ENCODE measurements at places on chromosomes 2 and 18.

DNA sequence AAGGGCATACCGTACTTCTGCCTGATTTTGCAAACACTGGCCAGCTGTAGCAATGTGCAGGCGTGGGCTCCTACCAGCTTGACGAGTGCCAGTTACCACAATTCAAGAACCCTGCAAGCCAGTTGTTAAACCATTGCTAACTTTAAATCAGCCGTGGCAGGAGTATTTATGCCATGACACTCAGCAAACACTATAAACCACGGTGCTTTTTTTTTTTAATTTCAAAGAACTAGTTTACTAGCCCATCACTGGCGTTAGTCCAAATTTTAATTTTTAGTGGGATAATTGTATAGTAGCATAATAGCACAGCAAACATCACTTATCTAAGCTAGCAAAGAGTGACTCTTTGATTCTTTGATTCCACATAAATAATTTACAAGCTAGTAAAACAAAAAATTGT lies 111.1 kb downstream of the COL4A4 start:
- DNase-seq, result no peak
- no peak overlapping the region for H3K4me3 ChIP-seq
- no peak overlapping the region for H3K27ac ChIP-seq

- H3K27ac ChIP-seq, result no peak overlapping the region
- H3K27me3 ChIP-seq, result peaks cover 3% of the 10 kb centered on the region
- H3K4me1 ChIP-seq, result peaks cover 6% of the 10 kb centered on the region
- no peak overlapping the region for H3K4me3 ChIP-seq
Observed at GRCh38 chr2:24527536-24527935, 36.5 kb downstream of the NCOA1 start.

- H3K4me1 ChIP-seq, result peaks cover 12% of the 10 kb centered on the region
- DNase-seq, result no peak
- H3K4me3 ChIP-seq, result no peak overlapping the region
Observed at GRCh38 chr2:141611981-141612380, 518.8 kb downstream of the LRP1B start.

DNA sequence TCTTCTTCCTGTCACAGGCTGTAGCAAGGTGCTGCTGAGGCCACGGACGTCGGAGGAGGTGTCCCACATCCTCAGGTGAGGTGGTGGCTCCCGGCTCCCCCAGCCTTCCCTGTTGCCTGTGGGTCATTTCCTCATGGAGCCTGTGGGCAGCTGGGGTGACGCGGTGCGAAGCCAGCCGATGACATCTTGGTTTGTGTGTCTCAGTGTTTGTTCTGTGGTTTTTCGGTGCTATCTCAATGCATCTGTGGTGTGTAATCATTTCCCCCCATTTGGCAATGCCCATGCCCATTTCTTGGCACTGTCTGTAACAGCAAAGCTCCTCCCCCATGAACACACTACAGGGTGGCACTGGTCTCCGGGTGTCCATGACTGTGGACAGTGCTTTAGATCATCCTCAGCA lies 6.6 kb downstream of the D2HGDH start:
- H3K27me3 ChIP-seq, result peaks cover 5% of the 10 kb centered on the region
- H3K4me1 ChIP-seq, result peaks cover 4% of the 10 kb centered on the region
- no peak for DNase-seq
- no peak overlapping the region for H3K4me3 ChIP-seq
- no peak overlapping the region for H3K27ac ChIP-seq

DNA sequence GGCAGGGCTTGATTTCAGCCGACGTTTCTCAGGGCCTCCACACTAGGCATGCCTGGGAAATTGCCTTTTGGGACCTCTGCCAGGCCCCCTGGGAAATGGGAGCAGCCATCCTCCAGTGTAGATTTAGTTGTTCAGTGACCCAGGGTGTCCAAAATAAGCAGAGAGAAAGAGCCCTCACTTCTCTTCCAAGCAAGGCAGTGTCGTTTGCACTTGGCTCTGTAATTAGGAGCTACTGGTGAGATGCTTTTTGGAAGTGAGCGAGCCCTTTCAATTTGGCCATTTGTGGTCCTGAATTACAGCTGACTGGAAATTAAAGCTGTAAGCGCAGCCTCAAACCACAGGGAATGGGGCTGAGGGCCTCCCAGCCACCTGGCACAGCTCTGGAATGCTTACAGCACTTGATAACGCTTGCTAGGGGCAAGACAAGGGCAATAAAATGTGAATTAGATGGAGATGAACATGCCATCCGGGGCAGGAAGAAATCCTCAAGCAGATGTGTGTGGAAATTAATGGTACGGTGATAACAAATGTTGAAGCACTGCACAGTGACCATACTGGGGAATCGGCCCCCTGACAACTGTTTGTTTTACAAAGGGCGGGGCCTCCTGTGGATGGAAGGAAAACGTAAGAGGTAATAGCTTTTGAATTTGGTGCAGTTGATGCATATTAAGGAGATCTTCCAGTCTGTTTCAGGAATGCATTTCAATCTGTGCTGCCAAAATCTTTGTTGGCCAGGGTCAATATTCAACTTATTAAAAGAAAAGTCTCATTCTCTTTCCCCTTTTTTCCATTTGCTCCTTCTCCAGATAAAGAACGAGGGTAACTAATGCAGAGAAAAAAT lies 173.1 kb downstream of the UXS1 start:
- no peak for DNase-seq
- H3K4me1 ChIP-seq, result peaks cover 3% of the 10 kb centered on the region
- H3K27me3 ChIP-seq, result no peaks in the 10 kb centered on the region
- H3K4me3 ChIP-seq, result no peak overlapping the region
- H3K27ac ChIP-seq, result no peak overlapping the region

GRCh38 chr2:145691659-145692058 lies 1171.7 kb upstream of the ZEB2 start:
- no peaks in the 10 kb centered on the region for H3K36me3 ChIP-seq
- H3K4me1 ChIP-seq, result no peaks in the 10 kb centered on the region
- H3K4me3 ChIP-seq, result no peak overlapping the region
- no peak overlapping the region for H3K27ac ChIP-seq
- no peak for DNase-seq

GRCh38 chr18:78798402-78799175 lies 181.0 kb upstream of the SALL3 start:
- H3K27me3 ChIP-seq, result peaks cover 12% of the 10 kb centered on the region
- no peaks in the 10 kb centered on the region for H3K4me1 ChIP-seq
- no peak overlapping the region for H3K4me3 ChIP-seq
- peaks cover 25% of the 10 kb centered on the region for H3K36me3 ChIP-seq

DNA sequence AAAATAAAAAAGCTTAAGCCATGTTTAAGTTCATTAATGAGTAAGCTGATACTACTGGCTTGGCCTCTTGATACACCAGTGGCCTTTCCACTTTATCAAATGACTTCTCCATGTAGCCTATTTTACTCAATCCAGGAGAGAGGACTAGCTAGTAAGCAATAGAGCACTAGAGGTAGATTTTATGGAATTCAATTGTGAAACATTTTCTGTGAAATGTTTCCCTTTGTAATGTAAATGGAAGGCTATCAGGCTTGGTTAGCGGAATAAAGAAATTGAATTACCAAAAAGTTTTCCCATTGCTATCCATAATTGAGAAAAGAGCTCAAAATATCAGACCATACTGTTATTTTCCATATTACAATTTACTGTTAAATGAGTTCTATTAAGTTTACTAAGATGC lies 515.4 kb upstream of the CDH2 start:
- peaks cover 1% of the 10 kb centered on the region for H3K27me3 ChIP-seq
- no peak overlapping the region for H3K4me3 ChIP-seq

DNA sequence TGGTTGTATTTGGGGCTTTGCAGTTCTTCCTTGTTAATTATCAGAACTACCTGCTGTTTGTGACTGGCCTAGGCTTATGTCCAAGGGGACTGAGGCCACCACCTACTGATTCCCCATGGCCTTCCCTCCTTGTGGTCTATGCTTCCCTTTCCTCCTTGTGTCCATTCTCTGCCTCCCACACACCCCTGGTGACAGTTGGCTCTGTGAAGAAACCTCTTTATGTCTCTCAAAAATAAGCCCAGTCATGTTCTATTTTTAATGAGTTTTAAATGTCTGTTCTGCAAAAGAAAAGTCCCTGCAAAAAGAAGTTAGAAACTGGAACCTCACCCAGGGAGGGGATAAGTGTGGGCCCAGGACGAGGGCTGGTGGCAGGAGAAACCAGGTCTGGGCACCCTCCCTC lies 105.0 kb downstream of the SMC6 start:
- no peak for DNase-seq
- no peak overlapping the region for H3K27ac ChIP-seq
- peaks cover 13% of the 10 kb centered on the region for H3K36me3 ChIP-seq
- peaks cover 8% of the 10 kb centered on the region for H3K27me3 ChIP-seq
- peaks cover 9% of the 10 kb centered on the region for H3K4me1 ChIP-seq

GRCh38 chr2:143193121-143193520 lies 63.9 kb downstream of the ARHGAP15 start:
- H3K27ac ChIP-seq, result no peak overlapping the region
- no peak overlapping the region for H3K4me3 ChIP-seq
- no peaks in the 10 kb centered on the region for H3K27me3 ChIP-seq
- no peaks in the 10 kb centered on the region for H3K36me3 ChIP-seq
- no peaks in the 10 kb centered on the region for H3K4me1 ChIP-seq

GRCh38 chr2:143899987-143900386 lies 619.9 kb downstream of the ZEB2 start:
- DNase-seq, result no peak
- no peaks in the 10 kb centered on the region for H3K36me3 ChIP-seq
- peaks cover 2% of the 10 kb centered on the region for H3K27me3 ChIP-seq

- H3K4me1 ChIP-seq, result no peaks in the 10 kb centered on the region
- no peak for DNase-seq
- H3K36me3 ChIP-seq, result peaks cover 14% of the 10 kb centered on the region
- no peak overlapping the region for H3K4me3 ChIP-seq
- no peak overlapping the region for H3K27ac ChIP-seq
- H3K27me3 ChIP-seq, result peaks cover 4% of the 10 kb centered on the region
Observed at GRCh38 chr2:88680266-88680902, 11.1 kb upstream of the RPIA start.

- no peaks in the 10 kb centered on the region for H3K27me3 ChIP-seq
- H3K27ac ChIP-seq, result no peak overlapping the region
- H3K36me3 ChIP-seq, result no peaks in the 10 kb centered on the region
- DNase-seq, result no peak
- H3K4me3 ChIP-seq, result no peak overlapping the region
- peaks cover 9% of the 10 kb centered on the region for H3K4me1 ChIP-seq
Observed at GRCh38 chr2:173898178-173898668, 67.0 kb downstream of the SP3 start.

DNA sequence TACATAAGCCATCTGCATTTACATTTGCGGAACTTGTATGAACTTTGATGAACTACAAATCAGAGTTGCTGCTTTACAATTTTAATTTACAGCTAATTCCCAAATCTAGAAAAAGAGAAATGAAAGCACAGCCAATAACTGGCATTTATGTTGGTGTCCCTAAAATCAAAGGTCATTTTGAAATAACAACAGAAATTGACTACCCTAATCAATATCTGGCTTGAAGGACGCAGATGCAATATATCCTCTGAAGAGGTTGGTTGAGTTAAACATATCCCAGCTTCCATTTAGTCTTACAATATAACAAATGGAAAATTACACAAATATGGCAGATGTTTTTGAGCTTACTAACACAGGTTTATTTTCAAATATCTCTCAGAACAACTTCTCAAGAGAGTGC lies 177.5 kb downstream of the KCNJ3 start:
- H3K36me3 ChIP-seq, result no peaks in the 10 kb centered on the region
- no peaks in the 10 kb centered on the region for H3K27me3 ChIP-seq
- no peak overlapping the region for H3K4me3 ChIP-seq
- no peaks in the 10 kb centered on the region for H3K4me1 ChIP-seq
- DNase-seq, result no peak

DNA sequence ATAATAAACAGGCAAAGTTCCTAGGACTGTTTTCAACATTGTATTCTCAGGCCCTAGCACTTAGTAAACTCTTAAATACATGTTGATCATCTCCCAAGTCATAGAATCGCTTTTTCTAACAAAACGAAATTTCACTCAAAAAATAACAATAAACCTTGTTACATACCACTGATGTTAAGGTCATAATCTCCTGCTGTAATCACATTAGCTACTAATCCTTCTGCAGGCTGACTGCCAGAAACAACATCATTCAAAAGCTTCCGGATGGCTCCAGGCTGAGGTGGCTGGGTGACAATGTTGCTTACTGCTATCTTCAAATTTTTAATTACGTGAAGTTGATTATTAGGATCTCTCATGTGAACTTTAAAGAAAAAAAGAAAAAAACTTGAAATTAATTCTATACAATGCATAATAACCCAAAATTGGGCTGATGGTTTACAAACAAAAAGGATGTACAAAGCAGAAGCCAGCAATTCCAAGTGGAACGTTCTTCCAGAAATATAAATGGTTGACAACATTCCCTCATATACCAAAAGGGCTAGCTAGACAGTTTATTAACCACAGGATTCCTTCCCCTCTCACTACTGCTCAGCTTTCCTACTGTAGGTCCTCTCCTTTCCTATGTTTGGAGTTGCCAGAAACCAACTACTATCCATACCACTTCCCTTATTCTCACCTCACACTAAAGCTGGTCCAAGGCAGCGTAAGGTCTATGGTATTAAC lies 11.6 kb downstream of the TRAPPC8 start:
- H3K27ac ChIP-seq, result peak overlapping the region; percentile 57
- no peak overlapping the region for H3K4me3 ChIP-seq
- peaks cover 14% of the 10 kb centered on the region for H3K36me3 ChIP-seq

DNA sequence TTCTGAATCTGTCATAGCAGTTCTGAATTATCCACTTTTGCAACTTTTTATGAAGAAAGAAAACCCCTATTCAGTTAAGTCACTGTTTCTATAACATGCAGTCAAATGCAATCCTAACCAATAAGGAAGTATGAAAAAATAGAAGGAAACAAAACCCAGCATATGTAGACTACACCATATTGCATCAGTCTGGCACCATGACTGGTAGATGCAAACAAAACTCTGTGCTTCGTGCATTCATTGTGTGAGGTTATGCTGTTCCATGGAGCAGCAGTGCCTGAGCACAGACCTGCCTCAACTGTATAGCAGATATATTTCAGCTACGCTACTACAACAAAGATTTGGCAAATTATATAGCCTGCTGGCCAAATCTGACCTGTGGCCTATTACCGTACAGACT lies 325.5 kb downstream of the LRP1B start:
- no peaks in the 10 kb centered on the region for H3K36me3 ChIP-seq
- H3K4me1 ChIP-seq, result no peaks in the 10 kb centered on the region
- no peak overlapping the region for H3K4me3 ChIP-seq
- DNase-seq, result no peak

- H3K36me3 ChIP-seq, result no peaks in the 10 kb centered on the region
- no peak overlapping the region for H3K27ac ChIP-seq
- H3K27me3 ChIP-seq, result no peaks in the 10 kb centered on the region
- H3K4me1 ChIP-seq, result peaks cover 5% of the 10 kb centered on the region
- no peak overlapping the region for H3K4me3 ChIP-seq
Observed at GRCh38 chr2:240298117-240298790, 137.2 kb upstream of the GPC1 start.

GRCh38 chr2:72750466-72750865 lies 75.4 kb downstream of the EXOC6B start:
- H3K4me3 ChIP-seq, result no peak overlapping the region
- no peaks in the 10 kb centered on the region for H3K36me3 ChIP-seq
- H3K27me3 ChIP-seq, result no peaks in the 10 kb centered on the region
- no peak overlapping the region for H3K27ac ChIP-seq
- peaks cover 24% of the 10 kb centered on the region for H3K4me1 ChIP-seq

DNA sequence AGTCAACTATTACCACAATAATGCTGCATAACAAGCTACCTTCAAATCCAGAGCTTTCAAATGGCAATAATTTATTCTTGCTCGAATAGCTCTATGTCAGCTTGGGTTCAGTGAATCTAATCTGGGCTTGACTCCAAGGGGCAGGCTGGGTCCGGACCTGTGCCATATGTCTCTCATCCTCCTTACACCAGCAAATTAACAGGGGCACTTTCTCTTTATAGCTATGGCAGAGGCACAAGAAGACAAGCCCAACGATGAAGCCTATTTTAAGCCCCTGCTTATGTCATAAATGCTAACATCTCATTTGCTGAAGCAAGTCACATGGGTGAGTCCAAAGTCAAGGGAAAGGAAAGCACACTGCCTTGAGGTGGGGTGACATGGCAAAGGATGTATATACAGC lies 13.3 kb upstream of the ZNF521 start:
- no peak for DNase-seq
- no peak overlapping the region for H3K4me3 ChIP-seq
- H3K27ac ChIP-seq, result no peak overlapping the region
- H3K27me3 ChIP-seq, result peaks cover 1% of the 10 kb centered on the region
- H3K36me3 ChIP-seq, result no peaks in the 10 kb centered on the region

Data from endothelial cell (in vitro differentiated cells).